A549 treated with Hydrocortisone at 1 μM for 4 hours (cell line): ENCODE measurements at places on chromosomes 12 and 14. TPM values are rescaled to one million over a fixed set of nuclear protein-coding genes. Genes with fewer than 3 reads are reported as not detected.

PTGER2 gene
- 2.5 to 4.4 TPM (median 4.2 TPM) in 5 replicates for total RNA-seq

KLRK1 gene
- 0.08 TPM in 1 of 5 replicates, not detected in the others for total RNA-seq

DBX2 gene
- total RNA-seq = not detected in 5 replicates

SLC16A7 gene
- total RNA-seq = 0.12 to 0.34 TPM (median 0.17 TPM) in 5 replicates

CD4 gene
- not detected in 5 replicates for total RNA-seq

CISTR gene
- total RNA-seq = not detected in 5 replicates

CCDC184 gene
- total RNA-seq = 2.5 to 3.5 TPM (median 2.8 TPM) in 5 replicates

BTBD6 gene
- total RNA-seq = 34.7 to 45.9 TPM (median 41.4 TPM) in 5 replicates

FGF6 gene
- not detected in 5 replicates for total RNA-seq

TMTC2 gene
- 1.0 to 1.5 TPM (median 1.1 TPM) in 5 replicates for total RNA-seq

CMA1 gene
- total RNA-seq = not detected in 5 replicates

IFNG-AS1 gene
- not detected in 5 replicates for total RNA-seq

NOVA1 gene
- total RNA-seq = 3.4 to 4.7 TPM (median 4.0 TPM) in 5 replicates

GON7 gene
- 14.1 to 16.7 TPM (median 14.7 TPM) in 5 replicates for total RNA-seq

KRT79 gene
- total RNA-seq = 0.08 TPM in 1 of 5 replicates, not detected in the others

KLHL33 gene
- total RNA-seq = 0.01 TPM in 1 of 5 replicates, not detected in the others

ACVRL1 gene
- total RNA-seq = 0.05 to 0.20 TPM (median 0.06 TPM) in 5 replicates

KRT80 gene
- 39.0 to 49.0 TPM (median 41.2 TPM) in 5 replicates for total RNA-seq

POLE gene
- 41.1 to 50.1 TPM (median 43.1 TPM) in 5 replicates for total RNA-seq

PPP4R4 gene
- total RNA-seq = 0.29 to 0.59 TPM (median 0.30 TPM) in 5 replicates

IRAK3 gene
- 0.77 to 1.5 TPM (median 1.2 TPM) in 5 replicates for total RNA-seq

KCNMB4 gene
- 0.16 to 0.45 TPM (median 0.30 TPM) in 5 replicates for total RNA-seq

PLA2G1B gene
- not detected in 5 replicates for total RNA-seq

SIX6 gene
- not detected in 5 replicates for total RNA-seq

TTC6 gene
- 0.29 to 0.56 TPM (median 0.36 TPM) in 5 replicates for total RNA-seq

ADAM20 gene
- not detected in 5 replicates for total RNA-seq

SPIC gene
- total RNA-seq = not detected in 5 replicates
